GM13976 (cell line): ENCODE measurements at places on chromosomes 2 and 18.

DNA sequence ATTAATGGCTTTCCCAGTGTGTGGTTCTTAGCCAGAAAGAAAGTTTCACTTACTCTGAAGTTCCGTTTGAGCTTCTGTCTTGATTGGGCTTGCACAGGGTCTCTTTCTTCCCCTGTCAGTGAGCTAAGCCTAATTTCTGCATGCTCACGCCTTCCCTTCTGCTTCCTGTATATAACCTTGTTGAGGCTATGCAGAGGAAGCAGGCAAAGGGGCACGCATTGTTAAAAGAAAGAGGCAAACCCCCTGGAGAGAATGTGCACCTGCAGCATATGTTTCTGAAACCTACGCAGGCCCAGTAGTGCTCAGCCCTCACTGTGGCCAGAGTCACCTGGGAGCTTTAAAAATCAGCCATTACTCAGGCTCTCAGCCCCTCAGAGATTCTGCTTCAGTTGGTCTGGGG, 14.5 kb upstream of the PLA2R1 start:
- no peak for DNase-seq

- DNase-seq = no peak
Measured at GRCh38 chr2:201883606-201884369, 77.5 kb downstream of the CDK15 start.

DNA sequence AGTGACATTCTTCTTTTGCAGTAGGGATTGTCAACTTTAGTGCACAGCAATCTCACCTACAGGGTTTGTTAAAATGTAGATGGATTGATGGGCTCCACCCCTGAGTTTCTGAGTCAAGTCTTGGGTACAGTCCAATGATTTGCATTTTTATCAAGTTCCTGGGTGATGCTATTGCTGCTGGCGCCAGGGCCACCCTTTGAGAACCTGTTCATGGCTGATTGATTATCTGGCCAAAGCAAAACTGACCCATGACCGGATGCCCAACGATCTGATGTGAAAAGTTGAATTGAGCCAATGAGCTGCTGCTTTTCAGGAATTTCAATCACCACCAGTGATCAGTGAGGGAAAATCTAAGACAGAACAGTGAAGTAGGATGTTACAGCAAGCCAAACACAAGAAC, 675.3 kb downstream of the TMEM182 start:
- DNase-seq = no peak

GRCh38 chr2:156797832-156798231, 361.7 kb downstream of the GPD2 start:
- DNase-seq = no peak

DNA sequence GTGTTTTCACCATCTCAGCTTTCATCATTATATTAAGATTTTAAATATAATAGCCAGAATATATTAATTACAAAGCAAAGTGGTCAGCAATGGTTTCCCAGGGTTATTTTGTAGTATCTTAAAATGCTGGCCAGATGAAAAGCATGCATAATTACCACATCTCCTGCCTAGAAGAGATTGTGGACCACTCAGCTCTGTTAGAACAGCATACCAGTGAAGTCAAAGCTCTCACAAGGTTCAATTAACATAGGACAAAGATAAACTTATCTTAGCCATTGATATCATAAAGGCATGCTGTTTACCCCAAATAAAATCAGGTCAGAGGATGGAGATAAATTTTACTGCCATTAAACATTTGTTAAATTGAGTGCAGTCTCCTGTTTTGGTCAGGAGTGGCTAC, 19.3 kb upstream of the PDE1A start:
- DNase-seq = no peak

GRCh38 chr2:207418419-207418818, 111.3 kb upstream of the CREB1 start:
- no peak for DNase-seq

DNA sequence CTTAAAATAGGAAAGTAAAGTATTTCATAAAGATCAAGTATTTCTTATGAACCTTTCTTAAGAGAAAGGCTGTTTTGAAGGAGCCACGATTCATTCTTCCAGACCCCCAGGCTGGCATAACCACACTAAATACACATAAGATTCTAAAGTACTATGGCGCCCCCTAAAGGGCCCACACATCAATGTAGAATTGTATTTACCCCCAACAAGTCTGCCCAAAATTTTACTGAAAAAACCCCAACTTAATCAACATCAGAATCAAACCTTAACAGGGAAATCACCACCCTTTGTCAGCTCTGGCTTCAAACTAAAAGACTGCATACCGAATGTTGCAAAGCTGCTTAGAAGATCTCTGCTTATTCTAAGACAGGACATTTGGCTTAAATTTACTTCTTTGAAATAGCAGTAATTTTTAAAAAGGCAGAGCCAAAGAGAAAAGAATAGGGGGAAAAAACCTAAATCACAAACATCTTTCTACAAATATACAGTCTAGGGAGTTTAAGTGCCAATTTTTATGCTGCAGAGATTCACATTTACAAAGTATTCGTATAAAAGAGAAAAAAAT, 20.4 kb upstream of the BCL2 start:
- DNase-seq = no peak

DNA sequence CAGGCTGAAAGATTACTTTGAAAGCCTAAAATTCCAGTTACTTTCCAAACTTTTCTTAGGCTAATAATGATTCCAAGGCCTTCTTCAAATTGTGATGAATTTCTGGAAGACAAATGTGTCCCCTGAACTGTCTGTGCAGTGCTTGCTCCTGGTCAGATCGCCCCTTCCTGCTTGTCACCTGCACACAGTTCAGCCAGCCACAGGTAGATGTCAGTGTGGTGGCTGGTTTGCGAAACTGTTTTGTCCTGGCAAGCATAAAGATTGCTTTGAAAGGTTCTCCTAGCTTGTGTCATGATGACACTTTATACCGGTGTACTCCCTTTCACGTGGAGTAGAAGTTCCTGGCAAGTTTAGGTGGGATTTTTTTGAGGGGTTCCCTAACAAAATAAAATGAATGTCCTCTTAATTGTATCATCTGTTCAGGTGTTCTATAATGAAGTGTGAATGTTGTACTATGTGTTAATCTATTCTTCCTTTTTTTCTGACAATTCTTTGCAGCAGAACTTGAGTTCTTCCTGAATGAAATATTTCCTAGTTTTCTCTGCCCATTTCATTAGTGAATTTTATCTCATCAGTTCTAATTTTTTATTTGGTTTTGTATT, 298.8 kb downstream of the ZNF407 start:
- peak; percentile 31 for DNase-seq

- DNase-seq = no peak
Measured at GRCh38 chr2:30275256-30275655, 43.9 kb downstream of the LBH start.

GRCh38 chr2:226187616-226188015, 612.0 kb downstream of the IRS1 start:
- DNase-seq = no peak

DNA sequence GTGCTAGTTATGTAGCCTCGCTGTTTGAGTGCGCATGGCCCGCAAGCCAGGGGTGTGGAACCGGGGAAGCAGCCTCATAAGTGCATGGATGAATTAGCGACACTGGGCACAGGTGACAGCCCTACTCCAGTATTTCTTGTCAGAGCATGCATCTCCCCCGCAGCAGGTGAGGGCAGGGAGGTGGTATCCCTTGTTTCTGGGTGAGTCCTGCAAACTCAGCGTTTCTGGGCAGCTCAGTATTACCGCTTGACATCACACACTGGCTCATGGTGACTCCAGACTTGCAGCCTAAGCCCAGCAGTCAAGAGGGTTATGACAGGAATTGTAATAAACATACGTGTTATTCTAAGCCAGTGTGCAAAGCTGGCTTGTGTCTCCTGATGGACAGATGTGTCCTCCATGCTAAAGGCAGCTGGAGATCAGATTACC, 2.5 kb downstream of the CABLES1 start:
- no peak for DNase-seq

GRCh38 chr2:143870696-143871095, 649.2 kb downstream of the ZEB2 start:
- DNase-seq = no peak

DNA sequence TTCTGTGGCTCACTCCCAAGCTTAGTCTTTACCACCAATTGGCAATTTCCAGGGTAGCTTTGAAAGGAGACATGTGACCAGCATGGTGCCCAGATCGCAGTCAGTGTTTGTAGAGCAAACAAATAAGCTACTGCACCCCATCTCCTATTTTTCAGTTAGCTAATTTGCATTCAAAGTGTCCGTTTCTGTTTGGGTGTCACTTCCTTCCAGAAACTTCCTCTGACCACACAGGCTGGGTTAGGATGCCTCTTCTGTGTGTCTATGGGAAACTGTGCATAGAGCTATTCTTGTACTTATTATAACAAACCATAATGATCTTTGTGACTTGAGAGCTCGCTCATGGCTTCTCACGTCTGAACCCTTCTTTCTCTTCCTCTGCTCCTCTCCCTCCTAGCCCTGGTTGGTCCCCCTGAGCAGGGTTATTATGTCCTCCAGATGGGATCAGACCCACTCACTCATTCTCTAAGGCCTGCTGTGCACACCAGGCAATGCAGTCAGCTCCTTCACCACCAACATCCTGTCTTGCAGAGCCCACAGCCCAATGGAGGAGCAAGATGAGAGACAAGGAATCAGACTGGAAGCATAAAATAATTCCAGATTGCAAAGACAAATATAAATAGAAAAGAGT, 101.2 kb upstream of the ALK start:
- no peak for DNase-seq

DNA sequence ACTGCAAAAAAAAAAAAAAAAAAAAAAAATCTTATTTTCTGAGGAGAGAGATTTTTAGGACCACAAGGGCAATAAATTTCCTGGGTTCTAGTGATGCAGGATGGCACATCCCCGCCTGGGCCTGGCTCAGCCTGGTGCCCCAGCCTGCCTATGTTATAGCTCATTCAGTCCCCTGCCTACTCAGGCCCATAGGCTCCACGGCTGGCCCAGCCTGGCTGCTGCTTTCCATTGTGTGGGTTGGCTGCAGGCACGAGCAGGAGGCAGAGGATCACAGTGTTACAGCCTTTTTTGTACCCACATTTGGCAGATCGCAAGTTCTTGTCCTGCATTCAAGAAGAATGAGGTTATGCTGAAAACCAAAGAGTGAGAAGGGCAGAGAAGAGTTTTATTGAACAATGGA, 2.8 kb upstream of the SULT6B1 start:
- DNase-seq = no peak

DNA sequence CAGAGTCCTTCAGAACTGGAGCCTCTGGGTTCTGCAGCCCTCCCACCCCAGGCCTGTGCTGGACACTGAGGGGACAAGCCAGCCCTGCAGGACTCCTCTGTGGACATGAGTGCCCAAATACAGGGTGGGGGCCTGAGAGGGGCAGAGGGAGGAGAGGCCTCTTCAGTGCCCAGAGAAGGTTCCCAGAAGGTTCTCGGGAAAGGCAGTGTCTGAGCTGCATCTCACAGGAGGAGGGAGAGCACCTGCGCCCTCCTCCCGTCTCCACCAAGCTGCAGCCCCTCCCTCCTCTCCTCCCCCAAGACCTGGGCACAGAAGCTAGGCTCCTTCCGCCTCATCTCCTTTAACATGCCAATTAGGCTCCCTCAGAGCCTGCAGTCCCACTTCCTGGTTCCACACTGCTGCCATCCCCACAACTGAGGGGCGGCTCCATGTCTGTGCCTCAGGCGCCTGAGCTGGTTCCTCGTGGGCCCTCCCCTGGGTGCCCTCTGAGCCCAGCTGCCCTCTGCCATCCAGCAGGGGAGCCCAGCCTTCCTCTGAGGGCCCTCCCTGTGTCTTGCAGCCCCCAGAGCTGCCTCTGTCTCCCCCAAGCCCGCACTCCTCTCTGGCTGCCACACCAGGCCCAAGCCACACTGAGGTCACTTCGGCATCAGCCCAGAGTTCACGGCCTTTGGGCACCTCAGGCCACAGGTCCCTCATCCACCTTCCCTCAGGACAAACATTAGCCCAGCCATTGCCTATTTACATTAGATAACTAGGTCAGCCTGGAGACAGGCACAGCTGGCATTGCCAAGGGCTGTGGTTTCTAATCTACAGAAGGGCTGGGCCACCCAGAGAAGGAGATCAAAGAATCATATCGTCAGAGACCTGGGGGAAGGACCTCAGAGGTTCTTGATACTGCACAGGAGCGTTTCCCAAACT, 28.9 kb downstream of the KCNK3 start:
- DNase-seq = no peak

- DNase-seq = no peak
Measured at GRCh38 chr18:78497641-78498040, 482.0 kb upstream of the SALL3 start.

- peak; percentile 85 for DNase-seq
Measured at GRCh38 chr18:13137670-13138419, 80.7 kb upstream of the LDLRAD4 start.

DNA sequence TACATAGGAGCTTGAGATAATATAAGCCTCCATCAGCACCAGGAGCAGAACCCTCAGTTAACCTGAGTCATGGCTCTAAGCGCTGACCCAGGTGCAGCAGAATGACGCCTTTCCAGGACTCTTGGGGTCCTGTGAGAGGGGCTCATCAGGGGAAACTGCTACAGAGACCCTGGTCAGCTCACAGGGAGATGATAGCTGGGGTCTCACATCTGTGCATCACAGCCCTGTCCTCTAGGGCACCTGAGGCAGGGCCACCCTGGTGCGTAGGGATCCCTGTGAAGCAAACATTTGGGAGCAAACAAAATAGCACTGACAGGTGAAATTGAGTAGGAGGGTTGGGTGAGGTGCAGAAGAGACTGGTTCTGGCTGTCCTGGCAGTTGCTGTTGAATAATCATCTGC, 219.2 kb downstream of the SH3RF3 start:
- peak; percentile 13 for DNase-seq

DNA sequence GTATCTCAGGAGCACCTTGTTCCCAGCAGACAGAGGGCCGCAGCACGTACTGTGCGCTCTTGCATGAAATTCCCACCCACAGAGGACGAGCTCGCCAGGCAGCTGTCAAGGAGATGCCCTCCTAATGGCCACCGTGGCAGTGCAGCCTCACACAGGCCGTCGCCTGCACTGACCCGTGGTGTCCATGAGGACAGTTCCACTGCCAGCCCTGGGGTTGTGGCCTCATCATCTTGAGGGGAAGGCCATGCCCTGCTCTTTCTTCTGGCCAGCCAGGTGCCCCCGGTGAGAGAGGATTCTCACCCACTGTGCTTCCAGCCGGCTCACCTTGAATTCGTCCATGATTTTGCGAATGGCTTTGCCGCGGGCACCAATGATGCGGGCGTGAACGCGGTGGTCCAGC, 42.0 kb downstream of the ANO7 start:
- no peak for DNase-seq

DNA sequence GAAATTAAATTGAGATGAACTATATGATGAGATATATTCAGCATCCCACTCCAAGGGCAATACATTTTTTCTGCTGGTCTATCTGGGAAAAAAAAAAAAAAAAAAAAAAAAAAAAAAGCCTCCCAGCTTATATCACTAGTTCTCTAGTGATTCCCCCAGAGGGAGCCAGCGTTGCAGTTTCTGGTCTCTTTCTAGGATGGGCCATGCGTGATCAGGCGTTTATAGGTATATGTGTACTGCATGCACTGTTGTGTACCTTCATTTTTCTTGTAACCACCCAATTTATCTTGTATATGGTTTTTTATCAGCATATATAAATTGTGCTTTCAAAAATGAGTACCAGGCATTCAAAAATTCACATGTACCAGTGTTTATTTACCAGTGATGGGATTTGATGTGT, 35.1 kb downstream of the DCDC2C start:
- peak; percentile 51 for DNase-seq

GRCh38 chr2:49002750-49003149, 151.6 kb downstream of the FSHR start:
- no peak for DNase-seq

GRCh38 chr2:231050018-231050901, 6.4 kb upstream of the PSMD1 start:
- DNase-seq = no peak
